ENCODE measurements at places on chromosomes 1 and 21. TPM values are rescaled to one million over a fixed set of nuclear protein-coding genes. Genes with fewer than 3 reads are reported as not detected.
A peak's percentile ranks its signal among the peaks of the same experiment; 100 is the strongest.

DNA sequence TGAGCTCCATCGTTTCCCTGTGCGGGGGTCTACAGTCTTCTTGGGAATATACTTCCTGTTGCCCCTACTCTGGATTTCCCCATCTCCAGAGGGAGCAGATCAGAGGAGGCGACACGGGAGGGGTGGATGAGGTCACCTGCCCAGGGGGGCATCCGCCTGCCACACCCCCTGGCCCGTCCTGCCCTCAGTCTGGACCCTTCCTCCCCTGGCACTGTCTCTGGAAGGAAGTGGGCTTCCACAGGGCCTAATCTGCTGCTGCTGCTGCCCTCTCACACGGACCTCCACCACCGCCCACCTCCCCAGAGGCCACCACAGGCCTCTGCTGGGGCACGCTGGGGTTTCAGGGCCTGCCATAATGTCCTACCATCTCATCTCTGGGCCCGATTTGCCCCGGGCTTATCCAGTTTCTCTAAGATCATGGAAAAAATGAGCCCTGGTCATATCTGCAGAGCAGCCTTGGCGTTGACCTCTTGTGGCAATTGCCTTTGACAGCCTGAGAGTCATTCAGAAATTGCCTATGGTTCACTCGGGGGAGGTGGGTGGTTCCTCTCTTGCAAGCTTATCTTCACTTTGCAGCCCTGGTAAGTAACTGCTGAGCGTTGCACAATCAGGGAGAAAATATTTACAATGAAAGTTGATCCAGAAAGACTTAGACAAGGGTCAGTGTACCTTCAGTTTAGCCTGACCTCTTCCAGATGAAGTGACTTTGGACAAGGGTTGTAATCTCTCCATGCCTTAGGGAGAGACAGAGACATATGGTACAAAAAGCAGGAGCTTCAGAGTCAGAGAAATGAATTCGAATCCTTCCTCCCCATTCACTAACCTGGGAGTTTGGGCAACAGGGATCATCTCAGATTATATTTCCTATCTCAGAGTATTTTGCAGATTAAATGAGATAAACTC, 252.4 kb downstream of the TOMM20 start:
- no peak overlapping the region for H3K4me3 ChIP-seq
- H3K4me1 ChIP-seq: no peaks in the 10 kb centered on the region
- no peaks in the 10 kb centered on the region for H3K36me3 ChIP-seq
- H3K27ac ChIP-seq: no peak overlapping the region
- DNase-seq: peak; percentile 44

DNA sequence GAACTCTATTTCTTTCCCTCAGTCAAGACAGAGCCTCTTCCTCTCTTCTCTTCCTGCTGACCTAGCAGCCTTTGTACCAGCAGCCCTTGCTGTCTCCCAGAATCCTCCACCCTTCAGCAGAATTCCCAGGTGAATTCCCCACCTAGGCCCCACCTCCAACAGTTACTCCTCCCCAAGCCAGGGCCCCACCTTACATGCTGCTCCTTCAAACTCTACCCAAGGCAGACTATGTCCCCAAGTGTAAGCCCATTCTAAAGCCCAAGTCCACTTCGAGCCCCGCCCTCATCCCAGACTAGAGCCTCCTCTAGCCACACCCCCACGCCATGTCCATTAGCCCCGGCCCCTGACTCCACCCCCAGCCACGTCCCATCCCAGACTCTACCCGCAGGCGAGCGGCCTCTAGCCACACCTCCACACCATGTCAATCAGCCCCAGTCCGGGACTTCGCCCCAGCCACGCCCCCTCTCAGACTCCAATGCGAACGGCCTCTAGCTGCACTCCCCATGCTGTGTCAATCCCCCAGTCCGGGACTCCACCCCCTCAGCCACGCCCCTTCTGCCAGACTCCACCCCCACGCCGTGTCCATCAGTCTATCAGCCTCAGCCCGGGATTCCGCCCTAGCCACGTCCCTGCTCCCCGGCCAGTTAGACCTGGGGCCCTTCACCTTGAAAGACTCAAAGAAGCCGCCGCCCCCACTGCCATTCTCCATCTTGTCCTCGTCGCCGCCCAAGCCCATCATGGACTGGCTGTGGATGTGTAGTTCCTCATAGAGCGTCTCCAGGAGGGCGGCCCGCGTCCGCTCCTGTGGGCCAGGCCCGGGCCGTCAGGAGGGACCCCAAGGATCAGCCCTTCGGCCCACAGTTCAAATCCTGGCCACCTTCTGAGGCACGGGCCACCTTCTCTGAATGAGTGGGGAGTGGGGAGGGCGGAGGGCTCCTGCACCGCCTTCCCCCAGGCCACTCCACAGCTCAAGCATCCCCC, 61.3 kb downstream of the RAP1GAP start:
- H3K27ac ChIP-seq: no peak overlapping the region
- H3K36me3 ChIP-seq: no peaks in the 10 kb centered on the region
- H3K4me1 ChIP-seq: no peaks in the 10 kb centered on the region
- H3K4me3 ChIP-seq: no peak overlapping the region
- DNase-seq: peak; percentile 89

Gene TMPRSS2
- not detected for total RNA-seq

GRCh38 chr1:119340861-119341261, 27.7 kb upstream of the HAO2 start:
- H3K4me3 ChIP-seq: no peak overlapping the region

DNA sequence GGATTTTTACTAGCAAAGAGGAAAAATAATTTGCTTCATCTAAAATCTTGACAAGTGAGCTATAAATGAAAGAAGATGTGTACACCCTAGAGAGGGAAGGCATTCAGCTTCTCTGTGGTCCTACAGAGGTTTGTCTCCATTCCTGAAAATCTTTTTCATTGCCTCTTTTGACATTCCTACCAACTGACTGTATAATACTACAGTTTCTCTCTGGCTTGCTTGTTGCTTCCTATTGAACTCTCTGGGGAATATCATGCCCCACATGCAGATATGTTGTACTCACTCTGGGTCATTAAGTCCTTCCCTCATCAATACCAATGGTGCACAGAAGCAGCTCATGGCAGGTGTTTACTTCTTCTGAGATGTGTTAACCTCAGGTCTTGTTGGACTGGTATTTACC, 371.2 kb upstream of the PLXNA2 start:
- H3K27ac ChIP-seq: no peak overlapping the region
- no peak overlapping the region for H3K4me3 ChIP-seq
- H3K4me1 ChIP-seq: no peaks in the 10 kb centered on the region
- no peak for DNase-seq
- H3K27me3 ChIP-seq: no peaks in the 10 kb centered on the region
- H3K36me3 ChIP-seq: no peaks in the 10 kb centered on the region

- no peak overlapping the region for H3K4me3 ChIP-seq
- no peak overlapping the region for H3K27ac ChIP-seq
Observed at GRCh38 chr1:29490204-29490934, 254.0 kb downstream of the PTPRU start.

GRCh38 chr1:78650114-78650660, 556 bp downstream of the IFI44 start:
- no peak for DNase-seq
- H3K4me3 ChIP-seq: no peak overlapping the region
- no peaks in the 10 kb centered on the region for H3K27me3 ChIP-seq
- H3K27ac ChIP-seq: no peak overlapping the region

Gene NEGR1
- 50.3 TPM for total RNA-seq

Gene KCNA3
- total RNA-seq: 0.97 TPM

Gene CFAP126
- not detected for total RNA-seq

Gene FAM78B
- total RNA-seq: 3.4 TPM

Gene LCE1E
- not detected for total RNA-seq

- no peaks in the 10 kb centered on the region for H3K36me3 ChIP-seq
- no peak for DNase-seq
- H3K27me3 ChIP-seq: no peaks in the 10 kb centered on the region
- H3K27ac ChIP-seq: no peak overlapping the region
- no peaks in the 10 kb centered on the region for H3K4me1 ChIP-seq
Observed at GRCh38 chr1:239682046-239682445, 295.7 kb downstream of the CHRM3 start.

- H3K4me1 ChIP-seq: peaks cover 2% of the 10 kb centered on the region
- no peaks in the 10 kb centered on the region for H3K27me3 ChIP-seq
- no peak overlapping the region for H3K27ac ChIP-seq
- H3K36me3 ChIP-seq: no peaks in the 10 kb centered on the region
- no peak for DNase-seq
Observed at GRCh38 chr1:184399192-184399847, 12.5 kb downstream of the C1orf21 start.

Gene ATP1A4
- 0.19 TPM for total RNA-seq

- no peaks in the 10 kb centered on the region for H3K27me3 ChIP-seq
- H3K4me1 ChIP-seq: no peaks in the 10 kb centered on the region
- DNase-seq: no peak
- H3K4me3 ChIP-seq: no peak overlapping the region
- no peak overlapping the region for H3K27ac ChIP-seq
- no peaks in the 10 kb centered on the region for H3K36me3 ChIP-seq
Observed at GRCh38 chr1:212205843-212206242, 79.4 kb upstream of the PPP2R5A start.

Data from aorta (tissue), 5 donors.